ENCODE measurements at places on chromosomes 7 and 10. TPM values are rescaled to one million over a fixed set of nuclear protein-coding genes. Genes with fewer than 3 reads are reported as not detected.

- DNase-seq = no peak
Measured at GRCh38 chr10:98097175-98097574, 37.3 kb upstream of the R3HCC1L start.

Gene SOSTDC1
- 4.6 TPM for total RNA-seq

Gene ZNRF2
- 57.4 TPM for total RNA-seq

GRCh38 chr10:35412003-35412723 is 75.9 kb downstream of the CCNY start:
- DNase-seq = no peak

GRCh38 chr7:146875237-146875785 is 758.7 kb downstream of the CNTNAP2 start:
- no peak for DNase-seq

GRCh38 chr7:6232116-6232515 is 40.3 kb downstream of the CYTH3 start:
- DNase-seq = no peak

DNA sequence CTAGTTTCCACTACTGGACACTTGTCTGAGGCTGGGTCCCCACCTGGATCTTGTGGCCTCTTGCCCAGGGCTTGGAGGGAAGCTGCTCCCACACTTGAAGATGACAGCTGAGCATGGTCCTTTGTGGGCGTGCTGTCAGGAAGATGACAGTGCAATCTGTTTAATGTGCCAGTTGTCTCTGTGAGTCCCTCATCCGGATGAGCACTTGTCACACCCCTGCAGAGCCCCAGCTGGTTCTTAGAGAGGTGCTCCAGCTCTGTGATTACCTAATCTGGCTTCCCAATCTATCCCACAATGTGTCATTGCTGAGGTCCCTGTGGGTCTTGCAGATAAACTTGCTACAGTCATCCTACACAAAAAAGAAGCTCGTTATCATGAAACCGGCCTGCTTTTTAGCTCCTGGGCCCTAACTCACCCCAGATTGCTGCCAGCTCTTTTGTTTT is 34.8 kb upstream of the CCSER2 start:
- DNase-seq = no peak

DNA sequence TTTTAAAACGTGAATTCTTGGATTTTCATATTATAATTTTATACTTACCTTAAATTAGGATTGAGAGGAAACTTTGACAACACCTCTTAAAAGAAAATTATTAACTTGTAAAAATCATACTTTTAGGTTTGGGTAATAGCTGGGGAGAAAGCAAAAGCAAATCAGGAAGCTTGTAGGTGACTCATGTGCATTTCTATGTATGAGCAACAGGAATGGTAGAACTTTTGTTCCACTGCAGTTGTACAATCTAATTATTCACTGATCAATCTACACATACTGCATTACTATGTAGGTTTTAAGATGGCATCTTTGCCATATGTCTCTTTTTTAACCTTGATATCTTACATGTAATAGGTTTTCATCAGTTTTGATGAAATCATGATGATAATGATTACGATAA is 223.2 kb downstream of the PRKG1 start:
- DNase-seq = no peak

DNA sequence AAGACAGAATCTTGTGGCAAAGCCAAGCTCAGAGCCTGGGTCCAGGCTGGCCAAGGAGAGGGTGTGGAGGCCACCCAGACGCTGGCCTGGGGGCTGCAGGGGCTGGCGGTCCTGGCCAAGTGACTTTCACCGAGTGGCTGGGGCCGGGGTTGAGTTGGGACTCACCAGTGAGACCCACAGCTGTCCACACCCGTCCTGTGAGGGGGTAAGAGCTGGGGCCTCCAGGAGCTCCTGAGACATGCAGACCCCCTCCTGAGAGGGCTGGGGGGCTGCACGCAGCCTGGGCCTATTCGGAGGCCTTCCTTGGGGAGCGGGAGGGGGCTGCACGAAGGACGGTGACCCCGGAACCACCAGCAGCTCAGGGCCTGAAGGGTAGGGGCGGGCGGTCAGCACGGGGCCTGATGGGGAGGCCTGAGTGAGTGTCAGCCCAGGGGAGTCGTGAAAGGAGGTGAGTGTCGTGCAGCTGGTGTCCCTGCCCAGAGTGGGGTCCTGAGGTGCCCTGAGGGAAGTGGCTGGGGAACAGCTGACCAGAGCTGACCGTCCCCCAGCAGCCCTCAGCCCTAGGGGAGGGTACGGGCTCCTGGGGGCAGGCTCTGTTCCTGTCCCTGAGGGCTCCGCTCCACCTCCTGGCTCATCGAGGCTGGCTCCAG is 100.9 kb downstream of the FOXL3 start:
- DNase-seq = no peak

- DNase-seq = no peak
Measured at GRCh38 chr10:104639590-104640338, 1.3 kb upstream of the SORCS3 start.

Gene BTBD16
- not detected for total RNA-seq

Gene HIP1
- 28.7 TPM for total RNA-seq

DNA sequence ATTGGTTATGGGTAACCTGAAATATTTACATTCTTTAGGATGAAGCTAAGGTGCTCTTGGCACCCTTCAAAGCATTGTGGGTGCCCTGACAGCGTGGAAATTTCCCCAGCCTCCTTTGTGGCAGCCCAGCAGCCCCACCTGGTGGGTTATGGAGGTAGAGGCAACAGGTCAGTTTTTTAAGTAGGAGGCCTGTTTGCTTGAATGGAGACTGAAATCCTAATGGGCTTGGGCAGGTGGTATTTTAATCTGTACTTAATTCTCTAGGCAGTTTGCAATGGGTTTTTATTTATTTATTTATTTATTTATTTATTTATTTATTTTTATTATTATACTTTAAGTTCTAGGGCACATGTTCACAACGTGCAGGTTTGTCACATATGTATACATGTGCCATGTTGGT is 139.4 kb downstream of the EPC1 start:
- peak; percentile 18 for DNase-seq

Gene WIPF3
- 1.2 TPM for total RNA-seq

- DNase-seq = no peak
Measured at GRCh38 chr10:34811968-34812514, 3.1 kb downstream of the PARD3 start.

- DNase-seq = no peak
Measured at GRCh38 chr10:72509206-72509799, 116.6 kb downstream of the MICU1 start.

Gene PRKAR2B
- total RNA-seq = 6.2 TPM

DNA sequence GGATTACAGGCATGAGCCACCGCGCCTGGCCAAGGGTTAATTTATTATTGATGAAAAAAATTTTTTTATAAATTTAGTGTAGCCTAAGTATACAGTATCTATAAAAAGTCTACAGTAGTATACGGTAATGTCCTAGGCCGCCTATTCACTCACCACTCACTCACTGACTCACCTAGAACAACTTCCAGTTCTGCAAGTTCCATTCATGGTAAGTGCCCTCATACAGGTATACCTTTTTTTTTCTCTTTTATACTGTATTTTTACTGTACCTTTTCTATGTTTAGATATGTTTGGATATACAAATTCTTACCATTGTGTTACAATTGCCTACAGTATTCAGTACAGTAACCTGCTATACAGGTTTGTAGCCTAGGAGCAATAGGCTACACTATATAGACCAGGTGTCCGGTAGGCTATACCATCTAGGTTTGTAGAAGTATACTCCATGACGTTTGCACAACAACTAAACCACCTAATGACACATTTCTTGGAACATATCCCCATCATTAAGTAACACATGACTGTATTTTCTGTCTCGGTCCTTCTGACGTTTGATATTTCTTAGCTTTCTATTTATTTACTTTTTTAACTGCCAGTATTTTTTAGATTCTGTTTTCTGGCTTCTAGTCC is 23.4 kb downstream of the IRF5 start:
- no peak for DNase-seq

- DNase-seq = no peak
Measured at GRCh38 chr10:29064680-29065079, 224.2 kb upstream of the LYZL1 start.

Gene CDK13
- 145 TPM for total RNA-seq

DNA sequence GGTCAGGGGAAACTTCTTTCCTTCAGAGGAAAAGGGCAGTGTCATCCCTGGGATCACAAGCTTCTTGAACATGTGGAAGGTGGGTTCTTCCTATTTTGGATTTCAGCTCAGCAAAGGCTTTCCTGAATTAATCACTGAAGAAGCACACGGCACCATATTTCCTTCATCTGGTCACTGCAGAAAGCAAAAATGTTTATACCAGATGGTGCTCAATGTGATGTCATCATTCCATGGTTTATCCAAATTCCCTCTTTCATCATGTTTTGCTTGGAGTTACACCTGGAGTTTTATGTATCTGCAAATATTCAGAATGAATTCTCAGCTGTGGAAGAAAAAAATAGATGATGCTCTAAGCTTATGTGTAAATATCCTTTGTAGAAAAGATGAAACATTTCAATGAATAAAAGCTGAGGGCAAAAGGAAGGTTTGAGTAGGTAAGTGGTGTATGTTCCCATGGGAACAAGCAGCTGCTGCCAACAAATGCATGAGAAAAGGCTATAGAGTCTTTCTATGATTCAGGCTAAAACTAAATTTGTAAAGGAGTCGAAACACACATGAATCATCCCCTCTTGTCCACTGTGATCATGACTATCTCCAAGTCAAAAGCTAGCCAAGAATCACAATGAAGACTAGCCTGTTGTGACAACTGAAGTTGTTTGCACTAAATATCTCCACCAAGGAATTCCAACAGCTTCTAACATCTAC is 26.9 kb upstream of the BPGM start:
- no peak for DNase-seq

Gene GOLGA7B
- total RNA-seq = 0.24 TPM

DNA sequence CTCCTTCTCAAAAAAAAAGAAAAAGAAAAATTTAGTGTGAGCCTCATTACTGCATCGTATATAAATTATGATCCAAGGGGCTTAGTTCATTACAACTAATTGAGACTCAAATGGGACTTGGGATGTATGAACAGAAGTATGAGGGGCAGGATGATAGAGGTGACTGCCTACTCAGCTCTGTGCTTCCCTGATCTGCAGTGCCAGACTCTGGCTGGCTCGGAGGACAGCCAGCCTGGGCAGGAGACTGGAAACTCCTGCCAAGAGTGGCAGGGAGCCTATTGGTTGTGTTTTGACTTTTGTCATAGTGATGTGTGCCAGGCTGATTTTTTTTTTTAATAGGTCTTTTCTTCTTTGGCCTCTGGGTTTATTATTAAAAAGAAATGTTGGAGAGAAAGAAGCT is 73.8 kb upstream of the GTF2IRD1 start:
- no peak for DNase-seq

Data from thyroid gland (tissue), 4 donors.